ENCODE measurements at places on chromosomes 5 and 9.

GRCh38 chr5:127892467-127893207 is 189.4 kb downstream of the CCDC192 start:
- peak; percentile 8 for DNase-seq

DNA sequence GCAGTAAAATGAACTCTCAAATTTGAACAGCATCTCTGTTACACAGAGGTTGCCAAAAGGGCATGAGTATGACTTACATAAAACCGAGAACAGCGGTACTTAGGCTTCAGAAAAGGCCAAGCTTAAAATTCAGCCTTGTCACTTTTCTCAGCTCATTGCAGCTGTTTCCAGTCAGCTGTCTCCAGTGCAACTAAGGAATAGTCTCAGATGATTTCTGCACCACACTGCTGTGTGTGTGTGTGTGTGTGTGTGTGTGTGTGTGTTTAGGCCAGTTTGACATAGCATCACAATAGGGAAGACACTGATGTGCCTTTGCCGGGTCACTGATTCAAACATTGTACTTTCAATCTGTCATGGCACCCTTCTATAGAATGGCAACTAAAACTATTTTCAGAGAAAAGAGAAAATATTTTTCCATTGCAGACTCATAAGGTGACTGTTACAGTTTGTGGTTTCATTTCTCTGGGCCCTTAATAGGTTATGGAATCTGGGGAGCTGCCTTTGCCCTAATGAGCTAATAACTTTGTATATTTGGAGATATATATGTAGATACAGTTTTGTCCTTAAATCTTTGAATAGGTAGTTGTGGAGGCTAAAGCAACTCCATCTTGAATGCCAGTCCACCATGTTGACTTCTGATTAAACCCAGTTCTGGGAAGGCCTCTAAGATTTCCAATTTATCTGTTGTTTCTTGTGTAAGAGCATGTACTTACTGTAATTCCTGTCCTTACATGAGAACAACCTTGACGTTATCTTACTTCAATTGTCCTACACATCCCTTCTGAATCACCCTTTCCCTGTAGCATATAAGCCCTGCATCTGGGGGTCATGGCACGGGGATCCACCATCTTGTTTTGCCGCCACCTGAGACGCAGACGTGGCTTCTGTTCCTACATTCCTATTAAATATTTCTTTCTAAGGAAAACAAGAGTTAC is 4.5 kb downstream of the LSM11 start:
- peak; percentile 33 for DNase-seq

DNA sequence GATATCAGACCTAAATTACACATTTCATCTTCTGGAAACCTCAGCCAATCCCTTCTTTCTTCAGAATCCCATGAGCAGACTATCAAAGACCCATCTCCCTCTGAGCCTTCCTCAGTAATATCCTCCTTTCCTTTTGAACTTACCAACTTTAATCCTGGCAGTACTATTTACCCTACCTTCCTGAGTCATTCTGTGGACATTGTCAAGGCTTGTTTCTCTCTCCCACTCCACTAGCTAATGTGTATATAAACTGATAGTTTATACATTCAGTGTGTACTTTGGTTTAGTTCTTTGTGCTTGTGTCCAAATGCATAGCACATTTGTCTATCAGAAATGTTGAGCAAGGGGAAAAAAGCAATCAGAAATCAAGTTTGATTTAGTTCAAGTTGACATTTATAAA is 568.3 kb downstream of the CSNK1G3 start:
- no peak for DNase-seq

- no peak for DNase-seq
Measured at GRCh38 chr9:23044549-23044948, 597.9 kb downstream of the DMRTA1 start.

DNA sequence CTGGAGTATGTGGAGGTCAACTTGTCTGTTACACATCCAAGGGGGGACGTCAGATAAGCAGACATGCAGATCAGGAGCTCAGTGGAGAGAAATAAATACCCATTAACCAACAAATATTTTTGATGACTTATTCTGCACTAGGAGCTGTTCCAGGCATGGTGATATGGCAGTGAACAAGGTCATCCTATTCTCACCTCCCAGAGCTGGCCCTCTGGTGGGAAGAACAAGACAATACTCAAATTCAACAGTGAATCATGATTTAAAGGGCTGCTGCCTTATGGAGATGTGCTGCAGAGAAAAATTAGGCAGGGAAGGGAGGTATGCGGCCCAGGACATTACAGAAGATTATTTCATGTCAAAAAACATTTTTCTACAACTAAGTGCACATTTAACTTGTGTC is 36.5 kb downstream of the SYK start:
- no peak for DNase-seq

DNA sequence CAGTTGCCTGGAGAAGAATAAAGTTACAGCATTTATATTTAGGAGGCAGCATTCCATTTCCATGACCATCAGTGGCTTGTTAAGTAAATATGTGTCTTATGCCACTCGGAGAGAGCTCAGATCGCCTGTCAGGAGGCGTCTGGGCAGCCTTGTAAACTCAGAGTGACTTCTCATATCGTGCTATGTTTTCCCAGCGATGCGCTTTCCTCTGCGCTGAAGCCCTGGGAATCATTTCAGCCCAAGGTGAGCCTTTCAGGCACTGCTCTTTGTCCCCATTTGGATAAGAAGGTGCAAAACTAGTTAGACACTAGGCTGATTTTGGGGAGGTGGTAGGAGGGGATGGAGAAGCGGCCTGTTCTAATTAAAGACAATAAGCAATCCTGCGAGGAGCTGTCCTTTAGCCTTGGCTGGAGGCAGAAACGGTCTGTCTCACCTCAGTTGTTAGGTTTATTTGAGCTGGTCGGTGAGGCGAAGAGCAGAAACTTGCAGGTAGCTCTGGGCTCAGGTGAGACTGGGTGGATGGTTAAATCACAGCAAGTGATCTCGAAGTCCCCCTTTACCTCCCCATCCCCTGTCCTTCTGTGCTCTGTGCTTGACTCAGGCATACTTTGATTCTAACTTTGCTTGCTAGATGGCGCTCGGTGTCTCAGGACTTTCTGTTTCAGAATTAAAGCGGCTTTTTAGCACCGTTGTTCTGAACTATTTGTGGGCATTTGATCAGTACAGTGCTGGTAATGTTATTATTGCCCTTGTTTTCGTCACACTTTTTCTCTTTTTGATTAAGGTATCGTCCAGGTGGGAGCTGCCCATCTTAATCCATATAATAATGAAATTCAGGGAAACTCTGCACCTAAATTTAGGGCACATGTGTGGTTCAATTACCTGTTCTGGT is 24.6 kb downstream of the NR2F1 start:
- DNase-seq, result peak; percentile 50

- no peak for DNase-seq
Measured at GRCh38 chr5:94503677-94504076, 114.7 kb downstream of the KIAA0825 start.

GRCh38 chr9:34233672-34234071 is 54.8 kb downstream of the UBAP1 start:
- no peak for DNase-seq

DNA sequence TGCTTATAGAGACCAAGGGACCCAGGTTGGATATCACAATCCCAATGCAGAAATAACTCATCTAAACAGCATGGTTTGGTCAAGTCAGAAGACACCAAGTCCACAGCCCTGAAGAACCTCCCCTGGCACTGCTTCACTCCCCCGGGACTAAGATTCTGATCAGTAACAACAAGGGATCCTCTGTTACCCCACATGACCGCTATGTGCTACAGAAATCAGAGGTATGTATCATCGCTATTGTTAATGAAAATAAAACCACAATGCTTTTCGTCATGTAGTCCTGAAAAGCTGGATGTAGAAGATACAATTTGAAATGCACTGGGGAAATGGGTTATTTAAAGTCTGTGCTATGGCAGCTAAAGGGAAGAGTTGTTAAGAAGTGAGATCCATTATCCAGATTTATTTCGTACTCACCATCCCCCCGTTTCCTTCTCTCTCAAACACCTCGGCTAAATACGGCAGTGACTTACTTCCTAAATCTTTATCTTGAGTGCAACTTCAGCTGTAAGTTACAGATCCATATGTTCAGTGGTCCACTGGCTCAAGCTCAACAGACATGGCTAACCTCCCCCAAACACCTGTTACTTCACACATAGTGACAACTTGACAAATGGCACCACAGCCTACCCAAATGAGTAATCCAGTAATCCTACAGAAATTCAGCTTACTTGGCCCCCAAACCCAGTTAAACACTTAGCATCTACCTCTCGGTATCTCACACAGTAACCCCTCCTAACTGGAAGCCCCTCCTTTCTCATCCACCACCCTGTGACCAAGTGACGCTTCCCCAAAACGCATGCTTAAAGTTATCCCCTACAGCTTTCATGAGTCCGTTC is 129.2 kb downstream of the MYO10 start:
- DNase-seq, result no peak
